ENCODE measurements at places on chromosomes 5 and 9.

DNA sequence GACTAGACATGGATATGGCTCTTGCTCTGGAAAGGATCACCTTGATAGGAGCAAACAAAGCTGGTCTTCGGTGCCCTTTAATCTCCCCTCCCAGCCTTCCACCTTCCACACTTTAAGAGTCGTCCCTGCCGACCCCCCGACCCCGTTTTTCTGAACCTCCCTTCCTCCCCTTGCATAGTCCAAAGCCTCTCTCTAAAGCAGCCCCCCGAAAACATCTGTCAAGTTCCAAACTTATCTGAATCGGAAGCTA is 423 bp upstream of the NUP214 start:
- no peak for DNase-seq

GRCh38 chr9:130243015-130243881 is 22.3 kb upstream of the HMCN2 start:
- DNase-seq = peak; percentile 40

DNA sequence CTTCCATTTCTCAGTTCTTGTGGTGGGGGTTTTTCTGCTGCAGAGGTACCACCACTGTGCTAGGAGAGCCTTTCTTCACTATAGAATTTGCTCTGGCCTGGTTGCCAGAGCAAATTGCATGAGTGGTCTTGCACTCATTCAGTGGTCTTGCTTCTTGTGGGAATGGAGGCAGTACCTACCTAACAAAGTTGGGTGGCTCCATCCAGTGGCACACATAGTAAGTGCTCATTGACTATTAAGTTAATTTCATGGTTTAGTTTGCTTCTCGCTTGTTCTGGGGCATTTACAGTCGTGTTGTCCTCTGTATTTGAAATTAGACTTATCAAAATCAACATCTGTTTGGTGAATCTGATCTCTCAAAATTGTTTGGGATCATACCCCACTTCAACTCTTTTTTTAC is 23.0 kb downstream of the SLC28A3 start:
- DNase-seq = no peak

DNA sequence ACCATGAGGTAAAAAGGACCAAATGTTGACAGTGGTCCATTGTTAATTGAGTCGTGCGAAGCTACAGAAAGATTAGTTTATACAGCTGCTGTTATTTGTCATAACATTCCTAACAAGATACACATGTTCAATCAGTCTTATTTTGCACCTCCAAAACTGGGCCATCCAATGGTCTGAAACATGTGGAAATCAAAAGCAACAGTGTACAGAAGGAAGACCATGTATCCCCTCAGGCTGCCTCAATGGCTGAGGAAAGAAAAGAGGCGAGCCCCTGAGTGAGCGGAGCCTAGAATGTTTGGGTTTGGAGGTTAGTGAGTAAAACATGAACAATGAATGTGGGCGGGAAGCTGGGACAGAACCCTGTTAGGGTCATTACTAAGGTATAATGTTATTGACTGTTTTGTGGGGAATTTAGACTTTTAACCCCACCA is 35.6 kb downstream of the NFIB start:
- peak; percentile 60 for DNase-seq

DNA sequence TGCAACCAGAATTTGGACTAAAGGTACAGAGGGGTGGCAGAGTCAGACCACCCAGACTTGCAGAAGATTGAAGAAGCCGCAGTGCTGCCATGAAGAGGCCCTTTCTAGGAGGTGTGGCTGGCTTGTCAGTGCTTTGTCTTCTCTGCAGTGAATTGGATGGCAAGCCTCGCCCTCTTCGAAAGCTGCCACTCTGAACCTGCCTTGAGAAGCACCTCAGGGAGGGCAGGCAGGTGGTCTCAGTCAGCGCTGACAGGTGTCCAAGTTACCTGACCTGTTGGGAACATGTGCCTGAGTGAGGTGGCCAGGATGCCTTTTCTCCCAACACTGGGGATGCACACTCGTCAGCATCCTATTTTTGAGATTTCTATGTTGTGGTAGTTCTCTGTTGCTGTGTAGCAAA is 6.2 kb downstream of the TENT4A start:
- DNase-seq = no peak

GRCh38 chr9:92669527-92669889 is 423 bp downstream of the IPPK start:
- no peak for DNase-seq

GRCh38 chr5:150441813-150442698 is 7.5 kb downstream of the RPS14 start:
- DNase-seq = no peak

DNA sequence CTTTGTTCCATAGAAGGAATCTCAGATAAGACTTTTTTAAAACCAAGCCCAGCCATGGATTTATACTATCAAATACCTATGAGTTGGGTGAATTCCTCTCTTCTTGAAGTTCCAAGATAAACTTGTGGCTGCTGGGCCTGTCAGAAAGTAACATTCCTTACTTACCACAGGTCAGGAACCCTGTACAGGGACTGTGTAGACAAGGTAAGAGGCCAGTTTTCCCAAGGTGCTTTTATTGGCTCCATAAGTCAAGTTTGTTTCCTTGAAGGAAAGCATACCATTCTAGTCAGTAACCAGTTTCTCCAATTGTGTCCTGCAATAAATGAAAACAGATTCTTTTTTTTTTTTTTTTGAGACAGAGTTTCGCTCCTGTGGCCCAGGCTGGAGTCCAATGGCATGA is 8.8 kb upstream of the CLTB start:
- DNase-seq = no peak

DNA sequence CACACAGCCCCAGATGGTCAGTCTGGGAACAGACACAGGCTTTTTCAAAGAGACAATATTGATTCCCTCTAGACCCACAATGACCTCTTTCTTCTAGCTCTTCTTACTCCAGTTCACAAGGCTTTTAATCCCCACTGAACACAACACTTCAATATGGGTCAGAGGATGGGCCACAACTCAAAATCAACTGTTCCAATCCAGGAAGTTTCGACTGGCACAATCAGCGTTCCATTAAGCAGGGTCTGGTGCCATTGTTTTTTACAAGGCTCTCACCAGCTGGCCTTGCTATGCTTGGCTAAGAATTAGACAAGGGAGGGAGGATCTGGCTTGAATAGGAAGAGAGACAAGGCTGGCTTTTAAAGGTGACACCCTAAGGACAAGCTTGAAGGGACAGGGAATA is 199.4 kb upstream of the SLC24A2 start:
- DNase-seq = no peak

- no peak for DNase-seq
Measured at GRCh38 chr9:133134388-133135145, 13.5 kb upstream of the RALGDS start.

GRCh38 chr9:129318121-129319075 is 140.3 kb upstream of the IER5L start:
- no peak for DNase-seq

- no peak for DNase-seq
Measured at GRCh38 chr9:96331236-96331947, 29.4 kb upstream of the HSD17B3 start.

- DNase-seq = no peak
Measured at GRCh38 chr5:102959055-102959454, 160.9 kb downstream of the GIN1 start.

DNA sequence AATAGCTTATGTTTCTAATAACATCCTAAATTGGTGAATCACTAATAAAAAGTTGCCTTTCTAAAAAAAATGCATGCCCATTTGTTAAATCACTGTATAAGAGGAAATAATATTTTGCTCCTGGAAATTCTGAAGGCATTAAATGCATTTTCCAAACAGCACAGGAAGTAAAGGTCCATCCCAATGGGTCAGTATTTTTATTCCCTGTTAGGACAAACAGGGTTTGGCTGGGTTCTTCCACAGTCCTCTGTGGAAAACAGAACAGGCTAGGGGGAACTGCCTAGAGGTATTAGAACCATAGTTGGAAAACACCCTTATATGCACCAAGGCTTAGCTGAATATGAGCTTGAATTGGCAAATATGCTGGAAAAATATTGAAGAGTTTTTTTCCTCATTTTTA is 85.2 kb downstream of the OXCT1 start:
- DNase-seq = no peak

- no peak for DNase-seq
Measured at GRCh38 chr5:4874097-4874496, 266.0 kb upstream of the ADAMTS16 start.

GRCh38 chr5:135451581-135452320 is 400 bp downstream of the TIFAB start:
- DNase-seq = no peak

GRCh38 chr5:126198531-126198930 is 224.7 kb upstream of the GRAMD2B start:
- DNase-seq = peak; percentile 47

DNA sequence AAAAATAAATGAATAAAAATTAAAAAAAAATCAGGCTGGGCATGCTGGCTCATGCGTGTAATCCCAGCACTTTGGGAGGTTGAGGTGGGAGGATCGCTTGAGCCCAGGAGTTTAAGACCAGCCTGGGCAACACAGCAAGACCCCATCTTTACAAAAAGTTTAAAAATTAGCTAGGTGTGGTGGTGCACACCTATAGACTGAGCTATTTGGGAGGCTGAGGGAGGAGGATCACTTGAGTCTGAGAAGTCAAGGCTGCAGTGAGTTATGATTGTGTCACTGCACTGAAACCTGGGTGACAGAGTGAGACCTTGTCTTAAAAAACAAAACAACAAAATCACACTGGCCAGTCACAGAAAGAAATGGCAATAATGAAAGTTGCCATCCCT is 3.4 kb upstream of the CNTRL start:
- DNase-seq = no peak

- no peak for DNase-seq
Measured at GRCh38 chr5:108730617-108731340, 16.9 kb upstream of the FER start.

DNA sequence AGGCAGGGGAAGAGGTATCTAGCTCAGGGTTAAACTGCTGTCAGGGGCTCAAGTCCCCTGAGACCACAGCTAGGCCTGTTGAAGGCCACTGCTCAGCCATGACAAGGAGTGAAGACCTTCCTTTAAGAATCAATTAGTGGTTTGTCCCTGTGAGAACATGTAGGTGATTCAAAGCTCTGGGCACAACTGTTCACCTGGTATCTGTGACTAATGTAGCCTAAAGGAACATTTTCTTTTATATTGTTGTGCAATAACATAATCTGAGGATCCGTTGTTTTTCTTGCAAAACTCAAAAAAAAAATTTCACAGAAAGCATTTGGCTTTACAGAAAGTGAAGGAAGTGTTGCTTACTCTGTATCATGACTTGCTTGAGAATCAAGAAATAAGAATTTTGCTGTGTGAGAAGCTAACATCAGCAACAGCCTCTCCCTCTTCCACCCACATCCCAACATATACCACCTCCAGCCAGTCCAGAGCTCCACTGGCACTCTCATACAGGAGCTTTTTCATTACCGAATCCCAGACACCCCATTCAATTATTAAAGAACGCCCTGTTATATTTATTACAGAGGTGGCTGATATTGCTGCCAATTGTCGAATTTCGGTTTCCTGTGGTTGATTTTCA is 807.0 kb downstream of the TLE4 start:
- no peak for DNase-seq

- no peak for DNase-seq
Measured at GRCh38 chr5:41503310-41503709, 7.1 kb downstream of the PLCXD3 start.

DNA sequence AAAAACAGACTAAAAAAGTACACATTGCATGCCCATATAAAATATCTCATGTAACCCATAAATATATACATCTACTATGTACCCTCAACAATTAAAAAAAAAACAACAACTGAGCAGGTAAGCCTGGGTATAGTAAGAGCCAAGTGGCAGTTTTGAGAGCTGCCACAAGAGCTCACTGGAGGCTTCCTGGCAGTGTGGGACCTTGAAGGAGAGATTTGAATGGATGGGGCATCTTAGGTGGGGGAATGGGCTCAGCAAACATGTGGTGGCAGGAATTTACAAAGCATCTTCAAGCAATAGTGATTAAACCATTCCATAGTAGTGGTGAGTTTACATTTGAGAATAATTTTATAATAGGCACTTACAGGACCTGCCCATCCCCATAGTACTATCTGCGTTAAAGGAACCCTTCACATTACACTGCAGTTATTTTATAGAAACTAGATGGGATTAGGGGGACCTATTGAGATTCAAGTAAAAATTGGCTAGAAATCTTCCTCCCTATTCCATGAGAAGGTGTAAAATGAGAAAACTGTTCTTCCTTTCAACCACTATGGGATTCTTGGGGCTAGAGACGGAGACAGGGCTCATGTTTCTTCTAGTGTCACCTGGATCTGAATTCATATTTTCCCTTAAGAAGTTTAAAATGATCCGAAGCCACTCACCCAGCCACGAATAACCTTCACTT is 6.9 kb downstream of the MEGF10 start:
- no peak for DNase-seq

DNA sequence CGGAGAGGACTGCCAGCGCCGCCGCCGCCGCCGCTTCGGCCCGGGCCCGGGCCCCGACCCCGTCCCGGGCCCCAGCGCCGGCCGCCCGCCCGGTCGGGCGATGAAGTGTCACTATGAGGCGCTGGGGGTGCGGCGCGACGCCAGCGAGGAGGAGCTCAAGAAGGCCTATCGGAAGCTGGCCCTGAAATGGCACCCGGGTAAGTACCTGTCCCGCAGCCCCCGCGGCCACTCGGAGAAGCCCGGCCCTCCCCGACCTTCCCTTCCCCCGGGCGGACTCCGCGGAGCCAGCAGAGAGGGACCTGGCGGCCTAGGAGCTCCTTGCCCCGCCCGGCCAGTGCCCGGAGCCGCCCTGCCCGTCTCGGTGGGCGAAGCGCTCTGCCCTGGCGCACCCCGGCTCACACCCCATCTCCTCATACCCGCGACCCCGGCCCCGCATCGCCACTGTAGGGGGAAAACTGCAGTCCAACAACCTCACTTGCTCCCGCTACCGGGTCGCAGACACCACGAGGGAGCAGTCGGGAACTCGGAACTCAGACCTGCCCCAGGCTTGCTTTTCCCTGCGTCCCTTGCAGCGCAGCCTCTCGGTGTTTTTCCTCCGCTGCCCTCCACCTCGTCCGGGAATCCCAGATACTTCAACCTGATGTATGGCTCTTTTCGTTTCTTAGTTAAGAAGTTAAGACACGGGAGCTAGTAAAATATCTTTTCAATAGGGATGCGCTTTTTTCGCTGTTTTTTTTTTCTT is 532 bp downstream of the DNAJC21 start:
- peak; percentile 84 for DNase-seq

GRCh38 chr9:135622415-135623020 is 16.8 kb downstream of the GLT6D1 start:
- no peak for DNase-seq

DNA sequence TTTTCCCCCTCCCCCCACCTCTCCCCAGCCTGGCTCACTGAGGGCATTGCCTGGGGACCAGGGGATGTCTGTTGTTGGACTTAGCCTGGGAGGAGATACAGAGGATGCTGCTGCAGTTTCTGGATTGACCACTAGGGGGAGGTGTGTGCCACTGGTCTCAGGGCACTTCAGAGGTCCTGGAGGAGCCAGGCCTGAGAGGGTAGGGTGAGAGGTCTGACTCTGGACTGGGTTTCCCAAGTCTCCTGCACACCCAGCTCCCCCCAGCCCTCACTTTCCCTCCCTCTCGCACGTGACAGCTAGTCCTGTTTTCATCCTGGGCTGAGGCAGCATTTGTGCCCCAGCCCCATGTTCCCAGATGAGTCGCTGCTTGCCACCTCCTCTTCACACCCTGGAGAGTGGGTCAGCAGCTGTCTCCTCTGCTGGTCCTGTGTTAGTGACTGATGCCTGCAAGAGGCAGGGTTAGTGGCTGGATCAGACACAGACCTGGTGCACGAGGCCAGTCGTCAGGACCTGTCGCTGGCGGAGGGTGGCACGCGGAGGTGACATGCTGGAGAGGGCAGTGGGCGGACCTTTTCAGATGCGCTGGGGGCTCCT is 4.4 kb downstream of the IL3 start:
- DNase-seq = no peak

Data from NCI-H1930 (cell line).